ENCODE measurements at places on chromosomes 3 and 15.
A peak's percentile ranks its signal among the peaks of the same experiment; 100 is the strongest.

- no peak for DNase-seq
These were observed 5.6 kb downstream of the COL8A1 start for GRCh38 chr3:99644017-99644416.

DNA sequence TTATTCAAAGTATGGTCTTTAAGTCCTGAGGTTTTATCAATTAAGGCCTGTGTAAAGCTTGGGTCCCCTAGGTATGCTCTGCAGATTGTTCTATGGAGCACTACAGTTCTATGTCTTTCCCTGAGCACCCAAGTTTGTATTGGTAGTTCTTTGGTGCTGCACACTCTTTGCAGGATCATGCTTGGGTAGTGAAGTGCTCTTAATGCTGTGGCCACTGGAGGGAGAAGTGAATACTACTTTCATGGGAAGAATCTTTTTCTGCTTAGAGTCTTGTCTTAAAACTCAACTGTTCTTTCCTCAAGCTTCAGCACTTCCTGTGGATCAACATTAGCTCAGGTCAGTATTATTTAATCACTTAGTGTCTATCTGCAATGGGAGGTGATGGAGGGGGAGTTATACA is 93.6 kb upstream of the CFAP20DC start:
- no peak for DNase-seq

- DNase-seq = no peak
These were observed 477.1 kb downstream of the NSUN3 start for GRCh38 chr3:94539937-94540336.

- DNase-seq = no peak
These were observed 161.1 kb upstream of the ANKRD28 start for GRCh38 chr3:15958692-15959433.

GRCh38 chr3:159239059-159239458 is 437.2 kb downstream of the MFSD1 start:
- no peak for DNase-seq

GRCh38 chr3:11238060-11238459 is 34.1 kb upstream of the ATG7 start:
- no peak for DNase-seq

- peak; percentile 22 for DNase-seq
These were observed 3.5 kb upstream of the MTFMT start for GRCh38 chr15:65032801-65033537.

GRCh38 chr3:15050405-15051092 is 14.6 kb downstream of the MRPS25 start:
- DNase-seq = no peak

DNA sequence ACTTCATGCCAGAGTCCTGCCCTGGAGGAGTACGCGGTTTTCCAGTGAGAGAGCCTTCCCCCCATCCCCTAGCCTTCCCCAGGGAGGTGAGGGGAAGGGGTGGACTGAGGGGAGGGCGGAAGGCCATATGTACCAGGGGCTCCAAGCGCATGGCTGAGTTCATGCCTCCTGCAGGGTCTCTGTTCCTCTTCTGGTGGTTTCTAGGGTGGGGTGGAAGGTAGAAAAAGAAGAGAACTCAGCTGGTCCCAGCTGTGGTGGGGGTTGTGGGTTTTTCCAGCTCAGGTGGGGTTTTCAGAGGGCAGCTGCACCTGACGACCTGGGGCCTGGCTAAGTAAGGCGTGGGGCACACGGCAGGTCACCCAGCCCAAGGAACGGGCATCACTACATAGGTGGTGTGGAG is 10.7 kb upstream of the IQSEC1 start:
- no peak for DNase-seq

GRCh38 chr15:33453761-33454160 is 143.0 kb downstream of the RYR3 start:
- DNase-seq = no peak

GRCh38 chr15:56794553-56795329 is 61.4 kb upstream of the ZNF280D start:
- no peak for DNase-seq

- no peak for DNase-seq
These were observed 1.4 kb upstream of the GRM2 start for GRCh38 chr3:51705276-51706020.

GRCh38 chr3:197298945-197299854 is 788 bp upstream of the DLG1 start:
- peak; percentile 33 for DNase-seq

- no peak for DNase-seq
These were observed 15.6 kb upstream of the CCDC54 start for GRCh38 chr3:107361633-107362032.

- no peak for DNase-seq
These were observed 29.3 kb upstream of the INSYN1 start for GRCh38 chr15:73782344-73782959.

GRCh38 chr3:64473466-64473865 is 214.3 kb downstream of the ADAMTS9 start:
- DNase-seq = no peak

DNA sequence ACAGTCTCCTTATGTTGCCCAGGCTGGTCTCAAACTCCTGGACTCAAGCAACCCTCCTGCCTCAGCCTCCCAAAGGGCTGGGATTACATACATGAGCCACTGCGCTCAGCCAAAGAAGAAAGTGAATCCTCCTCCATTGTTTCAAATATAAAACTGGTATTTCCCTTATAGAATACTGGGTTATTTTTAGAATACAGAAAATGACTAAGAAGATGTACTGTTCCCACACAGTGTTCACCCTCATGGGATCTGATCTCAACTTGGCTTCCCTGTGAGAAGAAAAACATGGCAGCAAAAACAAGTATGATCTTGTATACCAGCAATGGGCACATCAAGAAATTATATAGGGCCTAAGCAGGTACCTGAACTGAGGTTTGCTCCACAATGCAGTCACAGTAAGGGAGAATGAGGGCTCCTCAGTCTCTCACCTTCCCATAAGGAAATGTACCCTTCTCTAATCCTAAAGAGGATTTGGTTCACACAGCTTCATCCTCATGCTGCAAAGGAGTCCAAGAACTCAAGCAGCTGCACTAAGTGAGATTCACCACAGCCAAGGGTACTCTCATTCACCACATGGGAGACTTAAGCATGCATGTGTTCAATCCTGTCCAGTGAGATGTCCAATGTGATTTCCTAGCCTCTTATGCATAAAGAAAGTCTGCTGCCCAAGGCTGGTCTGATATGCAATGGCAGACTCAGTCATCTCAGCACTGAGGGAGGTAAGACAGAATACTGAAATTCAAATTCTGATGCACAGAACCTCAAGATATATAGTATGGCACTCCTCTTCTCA is 25.8 kb downstream of the USP4 start:
- no peak for DNase-seq

- peak; percentile 36 for DNase-seq
These were observed 891 bp upstream of the DMXL2 start for GRCh38 chr15:51623386-51623938.

GRCh38 chr15:101458908-101459578 is 30.5 kb downstream of the PCSK6 start:
- no peak for DNase-seq

DNA sequence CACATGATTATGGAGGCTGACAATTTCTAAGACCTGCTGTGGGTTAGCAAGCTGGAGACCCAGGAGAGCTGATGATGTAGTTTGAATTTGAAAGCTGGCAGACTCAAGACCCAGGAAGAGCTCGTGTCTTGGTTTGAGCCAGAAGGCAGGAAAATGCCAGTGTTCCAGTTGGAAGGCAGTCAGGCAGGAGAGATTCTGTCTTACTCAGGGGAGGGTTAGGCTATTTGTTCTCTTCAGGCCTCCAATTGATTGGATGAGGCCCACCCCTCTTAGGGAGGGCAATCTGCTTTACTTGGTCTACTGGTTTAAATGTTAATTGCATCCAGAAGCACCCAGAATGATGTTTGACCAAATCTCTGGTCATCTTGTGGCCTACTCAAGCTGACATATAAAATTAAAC is 40.4 kb upstream of the IGF2BP2 start:
- DNase-seq = no peak

DNA sequence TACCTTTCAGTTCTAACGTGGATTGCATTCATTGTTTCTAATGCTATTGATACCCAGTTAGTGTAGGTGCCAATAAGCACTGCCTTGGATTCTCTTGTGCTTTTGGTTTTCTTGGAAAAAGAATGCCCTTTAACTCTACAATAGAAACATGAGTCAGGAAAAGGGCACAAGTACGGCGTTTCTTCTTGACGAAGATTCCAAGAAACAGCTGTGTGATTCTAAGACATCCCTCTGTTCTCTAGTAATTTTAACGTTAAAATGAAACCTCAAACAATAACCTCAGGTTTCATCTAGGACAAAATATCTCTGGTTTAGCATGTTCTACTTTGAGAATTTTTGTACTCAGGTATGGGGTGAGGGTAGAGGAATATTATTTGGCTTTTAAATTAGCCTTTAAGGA is 540.5 kb upstream of the ATP11B start:
- DNase-seq = no peak

DNA sequence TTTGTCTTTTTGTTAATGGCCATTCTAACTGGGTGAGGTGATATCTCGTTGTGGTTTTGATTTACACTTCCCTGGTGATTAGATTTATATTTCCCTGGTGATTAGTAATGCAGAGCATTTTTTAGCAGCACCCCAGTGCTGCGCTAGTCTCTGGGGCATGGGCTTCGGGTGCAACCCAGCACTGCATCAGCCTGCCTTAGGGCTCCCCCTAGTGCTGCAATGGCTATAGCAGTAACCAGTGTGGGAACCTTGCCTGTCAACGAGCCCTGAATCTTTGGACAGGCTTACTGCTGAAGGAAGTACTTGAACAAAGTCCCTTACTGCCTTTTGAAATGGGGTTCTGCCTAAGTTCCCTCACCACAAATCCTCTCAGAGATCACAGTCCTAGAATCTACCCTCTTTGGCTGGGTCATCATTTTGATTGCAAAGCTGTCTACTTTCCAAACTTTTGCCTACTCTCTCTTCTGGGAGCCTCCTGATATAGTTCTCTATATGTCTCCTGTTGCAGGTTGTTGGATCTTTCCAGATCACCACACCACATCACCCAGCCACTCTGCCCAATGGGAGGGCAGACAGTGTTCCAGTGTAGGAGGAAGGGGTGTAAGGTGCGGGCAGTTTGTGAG is 79.2 kb upstream of the CCNL1 start:
- DNase-seq = no peak

- peak; percentile 2 for DNase-seq
These were observed 43.0 kb downstream of the RAD54L2 start for GRCh38 chr3:51581524-51581923.

- peak; percentile 6 for DNase-seq
These were observed 338.3 kb upstream of the ZNF385D start for GRCh38 chr3:22089284-22089683.

DNA sequence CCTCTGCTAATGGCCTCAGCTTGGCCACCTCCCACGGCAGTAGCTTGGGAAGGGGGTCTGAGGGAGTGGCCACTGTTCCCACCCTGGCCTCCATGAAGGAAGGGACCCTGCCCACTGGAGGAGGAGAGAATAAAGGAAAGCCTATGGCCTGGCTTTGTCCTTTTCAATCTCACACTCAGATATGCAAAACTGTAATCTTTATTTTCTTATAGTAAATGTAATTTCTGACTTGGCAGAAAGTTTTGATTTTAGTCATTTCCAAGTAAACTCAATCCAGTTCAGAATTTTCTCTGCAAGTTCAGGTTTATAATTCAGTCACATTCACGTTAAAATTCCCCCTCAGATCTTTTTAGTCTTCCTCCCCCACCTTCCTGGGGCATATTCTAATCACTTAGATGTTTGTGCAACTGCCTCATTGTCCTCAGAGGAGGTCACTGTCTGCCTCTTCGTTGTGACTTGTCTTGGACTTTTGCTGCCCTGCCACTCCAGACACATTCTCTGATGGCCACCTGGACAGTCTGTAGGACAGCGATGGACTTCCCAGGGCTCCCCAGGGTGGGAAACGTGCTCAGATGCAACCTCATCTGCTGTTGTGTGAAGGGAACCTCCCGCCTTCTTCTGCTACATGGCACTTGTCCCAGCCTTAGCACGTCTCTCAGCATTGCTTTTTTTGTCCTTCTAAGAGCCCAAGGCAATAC is 222.8 kb upstream of the TBL1XR1 start:
- DNase-seq = no peak

DNA sequence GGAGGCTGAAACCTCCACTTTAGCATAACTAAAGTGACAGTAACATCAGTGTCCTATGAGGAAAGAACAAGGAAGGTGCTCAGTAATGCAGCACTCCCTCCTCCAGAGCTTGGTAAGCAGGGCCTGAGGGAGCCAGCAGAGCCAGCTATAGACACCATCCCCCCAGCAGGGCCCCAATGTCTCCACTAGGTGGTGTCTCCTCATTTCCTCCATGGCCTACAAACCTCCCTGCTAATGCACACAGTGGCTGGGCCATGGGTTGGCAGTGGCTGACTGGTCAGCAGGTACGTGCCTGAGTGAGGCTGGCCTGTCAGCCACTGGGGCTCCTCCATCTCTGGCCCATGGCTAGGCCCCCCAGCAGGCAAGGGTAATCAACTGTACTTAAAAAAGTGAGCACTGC is 13.6 kb downstream of the MRPS25 start:
- no peak for DNase-seq

DNA sequence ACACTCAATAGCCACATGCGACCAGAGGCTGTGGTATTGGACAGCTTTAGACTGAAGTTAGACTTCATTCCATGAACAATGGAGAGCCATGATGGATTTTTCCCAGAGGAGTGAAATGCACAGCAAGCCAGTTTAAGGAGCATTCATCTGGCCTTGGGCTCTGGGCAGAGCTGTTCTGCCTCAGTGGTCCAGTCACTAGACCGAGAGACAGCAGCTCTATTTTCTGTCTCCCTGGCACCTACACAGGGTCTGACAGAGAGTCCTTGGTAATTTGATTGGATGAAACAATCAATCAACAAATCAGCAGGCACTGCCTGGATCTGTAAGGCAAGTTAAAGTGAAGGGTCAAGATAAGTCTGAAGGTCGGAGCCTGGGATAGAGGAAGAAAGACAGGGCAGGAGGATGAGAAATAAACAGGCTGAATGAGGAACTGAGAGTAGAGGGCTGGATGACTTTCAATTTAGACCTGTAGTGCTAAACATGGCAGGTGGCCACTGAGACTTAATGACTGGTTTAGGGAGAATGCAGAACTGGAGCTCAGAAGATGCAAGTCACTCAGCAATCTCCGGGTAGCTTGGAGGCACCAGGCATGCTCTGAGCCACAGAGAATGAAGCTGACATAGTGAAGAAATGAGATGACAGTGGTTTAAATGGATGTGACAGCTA is 98.5 kb upstream of the SLC25A36 start:
- DNase-seq = no peak

- DNase-seq = no peak
These were observed 560 bp downstream of the ST6GAL1 start for GRCh38 chr3:186930641-186931531.

- no peak for DNase-seq
These were observed 24.8 kb upstream of the RHO start for GRCh38 chr3:129503471-129504291.

GRCh38 chr3:123089611-123090331 is 22.9 kb downstream of the PDIA5 start:
- no peak for DNase-seq

DNA sequence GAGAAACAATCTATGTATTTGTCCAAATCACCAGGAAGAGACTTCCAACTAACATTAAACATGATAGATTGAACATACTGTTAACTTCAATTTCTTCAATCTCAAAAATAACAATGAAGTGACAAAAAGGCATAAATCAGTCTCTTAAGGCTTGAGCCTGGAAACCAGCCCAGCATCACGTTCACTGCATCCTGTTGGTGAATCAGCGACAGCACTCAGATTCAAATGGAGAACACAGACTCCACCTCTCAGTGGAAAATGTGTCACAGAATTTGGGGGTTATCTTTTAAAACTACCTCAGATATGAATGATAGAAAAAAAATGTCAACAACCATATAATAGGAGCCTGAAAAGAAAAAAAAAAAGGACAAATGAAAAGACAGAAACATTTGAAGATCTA is 212.0 kb downstream of the MINAR1 start:
- no peak for DNase-seq

- no peak for DNase-seq
These were observed 105.0 kb upstream of the GAP43 start for GRCh38 chr3:115518100-115518852.

GRCh38 chr3:36827133-36827532 is 62.8 kb upstream of the DCLK3 start:
- DNase-seq = no peak
